ENCODE measurements at places on chromosomes 5 and 9.
A peak's percentile ranks its signal among the peaks of the same experiment; 100 is the strongest.

DNA sequence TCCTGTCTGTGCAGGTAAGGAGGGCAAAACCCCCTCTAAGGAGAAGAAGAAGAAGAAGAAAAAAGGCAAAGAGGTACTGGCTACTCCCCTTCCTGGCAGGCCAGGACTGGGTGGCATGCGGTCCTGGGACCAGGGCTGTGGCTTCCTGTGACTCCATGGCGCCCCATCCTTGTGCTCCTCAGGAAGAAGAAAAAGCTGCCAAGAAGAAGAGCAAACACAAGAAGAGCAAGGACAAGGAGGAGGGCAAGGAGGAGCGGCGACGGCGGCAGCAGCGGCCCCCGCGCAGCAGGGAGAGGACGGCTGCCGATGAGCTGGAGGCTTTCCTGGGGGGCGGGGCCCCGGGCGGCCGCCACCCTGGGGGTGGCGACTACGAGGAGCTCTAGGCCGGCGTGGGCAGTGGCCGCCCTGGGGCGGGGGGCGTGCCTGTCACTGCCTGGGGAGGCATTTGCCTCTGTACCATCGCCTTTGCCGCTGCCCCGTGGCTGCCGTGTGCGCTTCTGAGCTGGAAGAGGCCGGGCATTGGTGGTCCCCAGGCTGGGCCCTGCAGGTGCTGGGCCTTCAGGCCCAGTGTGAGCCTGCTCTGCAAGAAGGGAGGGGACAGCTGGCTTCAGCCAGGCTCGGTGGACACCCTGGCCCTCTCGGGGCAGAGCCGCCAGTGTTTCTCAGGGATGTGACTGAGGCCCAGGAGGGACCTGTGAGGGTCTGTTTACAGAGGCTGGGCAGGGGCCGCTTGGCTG, 2.0 kb upstream of the AJM1 start:
- DNase-seq, result no peak

DNA sequence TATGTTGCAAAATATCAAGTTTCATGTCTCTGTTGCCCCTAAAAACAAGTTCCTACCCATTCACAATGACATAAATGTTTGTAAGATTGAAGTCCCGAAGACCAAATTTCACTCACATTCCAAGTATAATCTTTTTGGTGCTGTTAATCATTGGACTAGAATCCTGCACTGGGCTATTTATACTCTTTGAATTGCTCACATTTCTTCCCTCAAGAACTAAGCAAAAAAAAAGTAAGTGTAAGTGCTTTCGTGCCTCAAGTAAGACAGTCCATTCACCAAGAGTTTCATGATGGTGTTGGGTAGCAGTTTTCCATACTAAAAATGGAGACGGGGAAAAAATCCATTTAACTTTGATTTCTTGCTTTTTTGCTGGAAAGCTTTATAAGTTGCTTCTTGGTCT, 242.3 kb downstream of the EBF1 start:
- no peak for DNase-seq

- no peak for DNase-seq
These were observed 163.8 kb upstream of the TRPM3 start for GRCh38 chr9:71285191-71285656.

GRCh38 chr5:73298772-73299630, 126.0 kb downstream of the TMEM174 start:
- no peak for DNase-seq

- no peak for DNase-seq
These were observed 157.2 kb upstream of the PANK3 start for GRCh38 chr5:168736281-168736831.

- no peak for DNase-seq
These were observed 396.9 kb downstream of the GADD45G start for GRCh38 chr9:90001747-90002146.

DNA sequence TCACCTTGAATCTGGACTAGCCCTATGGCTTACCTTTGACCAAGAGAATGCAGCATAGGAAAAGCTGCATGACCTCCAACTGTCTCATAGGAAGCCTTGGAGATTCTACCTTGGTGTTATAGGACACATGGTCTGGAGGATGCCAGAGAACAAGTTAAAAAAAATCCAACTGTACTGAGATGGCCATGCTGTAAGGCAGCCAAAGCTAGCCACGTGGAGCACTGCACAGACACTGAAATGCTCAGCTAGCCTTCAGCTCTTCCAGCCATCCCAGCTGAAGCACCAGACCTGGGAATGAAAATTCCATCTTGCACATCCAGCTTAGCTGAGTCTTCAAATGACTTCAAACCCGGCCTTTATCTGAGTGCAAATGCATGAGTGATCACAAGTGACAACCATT, 6.0 kb upstream of the GRAMD2B start:
- DNase-seq, result no peak

DNA sequence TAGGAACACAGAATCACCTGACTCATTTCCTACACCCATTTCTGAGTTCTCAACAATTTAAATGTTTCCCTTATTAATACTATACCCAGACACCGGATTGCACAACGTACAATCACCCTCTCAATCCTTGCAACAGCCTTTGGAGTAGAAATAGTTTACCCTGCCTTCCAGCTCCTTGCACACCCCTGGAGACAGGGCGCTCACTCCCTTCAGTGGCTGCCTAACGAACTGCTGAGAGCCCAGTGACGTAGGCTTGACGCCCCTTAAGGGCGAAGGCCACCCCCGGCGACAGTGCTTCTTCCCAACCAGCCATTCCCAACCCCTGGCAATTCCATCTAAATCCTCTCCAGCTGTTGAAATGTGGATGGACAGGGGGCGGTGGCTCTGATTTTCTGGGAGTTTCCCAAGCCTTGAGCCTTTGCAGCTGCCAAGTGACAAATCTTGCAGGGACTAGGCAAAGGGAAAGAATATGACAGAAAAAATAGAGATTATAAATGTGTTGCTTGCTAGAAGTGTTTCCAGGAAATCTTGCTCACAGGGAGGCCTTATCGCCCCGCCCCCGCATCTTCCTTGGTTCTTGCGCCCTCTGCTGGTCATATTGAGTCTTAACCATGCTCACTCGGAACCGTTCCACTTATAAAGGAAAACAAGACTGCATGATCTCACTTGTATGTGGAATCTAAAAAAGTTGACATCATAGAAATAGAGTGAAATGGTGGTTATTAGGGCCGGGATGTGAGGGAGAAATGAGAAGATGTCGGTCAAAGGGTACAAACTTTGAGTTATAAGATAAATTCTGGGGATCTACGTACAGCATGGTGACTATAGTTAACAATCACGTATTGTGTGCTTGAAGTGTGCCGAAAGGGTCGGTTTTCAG, 7.6 kb upstream of the BARX1 start:
- DNase-seq, result peak; percentile 55

DNA sequence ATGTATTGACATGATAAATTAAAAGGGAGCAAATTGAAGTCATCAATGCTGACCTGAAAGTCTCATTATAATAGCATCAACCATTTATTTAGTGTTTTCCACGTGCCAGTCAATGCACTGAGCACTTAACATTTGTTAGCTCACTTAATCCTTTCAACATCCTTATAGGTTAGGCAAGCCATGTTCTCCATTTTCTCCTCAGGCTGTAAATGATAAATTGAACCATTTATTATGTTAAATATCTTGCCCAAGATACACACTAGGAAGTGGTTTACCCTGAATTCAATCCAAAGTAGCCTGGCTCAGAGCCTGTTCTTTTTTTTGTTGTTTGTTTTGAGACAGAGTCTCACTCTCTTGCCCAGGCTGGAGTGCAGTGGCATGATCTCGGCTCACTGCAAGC, 25.0 kb upstream of the SNX2 start:
- no peak for DNase-seq

DNA sequence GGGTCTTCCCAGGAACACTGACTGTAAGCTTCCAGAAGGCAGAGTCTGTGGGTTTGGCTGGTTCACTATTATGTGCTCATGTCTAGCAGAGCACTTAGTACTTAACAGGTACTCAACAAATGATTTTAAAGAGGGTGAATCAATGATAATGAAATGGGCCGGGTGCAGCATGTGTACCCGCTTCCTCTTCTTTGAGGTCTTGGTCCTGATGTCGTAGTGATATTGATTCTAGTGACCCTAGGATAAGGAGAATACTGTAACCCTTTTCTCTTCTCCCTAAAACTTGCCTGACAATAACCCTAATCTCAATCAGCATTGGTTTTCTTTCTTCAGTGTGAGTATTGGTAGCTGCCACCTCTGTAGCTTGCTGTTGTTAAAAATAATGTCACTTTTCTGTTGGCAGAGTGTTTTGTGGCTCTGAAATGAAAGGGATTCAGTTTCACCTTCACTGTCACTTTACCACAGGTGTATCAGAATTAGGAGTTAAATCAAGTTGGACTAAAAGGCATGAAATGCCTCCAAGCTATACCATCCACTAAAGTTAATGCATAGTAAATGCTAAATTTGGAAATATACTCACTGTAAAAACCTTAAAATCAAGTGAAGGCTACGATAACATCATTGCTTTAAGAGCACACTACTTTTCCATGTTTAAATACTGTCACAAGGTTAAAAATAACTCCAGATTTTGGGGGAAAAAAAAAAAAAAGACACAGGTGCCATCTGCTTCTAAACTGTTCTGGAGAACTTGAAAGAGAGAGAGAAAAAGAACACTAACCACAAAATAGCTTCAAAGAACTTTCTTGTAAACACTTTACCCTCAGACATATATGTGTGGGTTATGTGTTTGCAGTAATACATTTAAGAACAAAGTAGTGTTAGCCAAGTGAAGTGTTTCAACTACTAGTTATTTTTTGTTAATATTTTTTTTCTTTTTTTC, 6.0 kb downstream of the CAMK4 start:
- no peak for DNase-seq

- no peak for DNase-seq
These were observed 379.9 kb upstream of the ACTBL2 start for GRCh38 chr5:57862471-57862911.

DNA sequence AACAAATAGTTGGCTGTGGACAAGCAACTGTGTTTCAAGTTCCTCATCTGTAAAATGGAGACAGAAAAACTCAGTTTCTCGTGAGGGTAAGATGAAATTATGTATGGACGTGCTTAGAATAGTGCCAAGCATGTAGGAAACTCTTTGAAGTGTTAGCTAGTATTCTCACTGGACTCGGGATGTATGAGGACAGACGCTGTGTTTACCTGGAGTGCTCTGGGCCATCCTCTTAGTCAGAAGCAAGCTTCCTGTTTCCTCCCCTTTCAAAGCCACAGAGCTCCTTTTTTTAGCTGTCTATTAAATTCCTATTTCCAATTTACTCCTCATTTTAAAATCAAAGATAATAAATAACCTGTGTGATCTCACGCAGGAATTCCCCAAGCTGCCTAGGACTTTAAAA, 23.8 kb upstream of the IQGAP2 start:
- no peak for DNase-seq

DNA sequence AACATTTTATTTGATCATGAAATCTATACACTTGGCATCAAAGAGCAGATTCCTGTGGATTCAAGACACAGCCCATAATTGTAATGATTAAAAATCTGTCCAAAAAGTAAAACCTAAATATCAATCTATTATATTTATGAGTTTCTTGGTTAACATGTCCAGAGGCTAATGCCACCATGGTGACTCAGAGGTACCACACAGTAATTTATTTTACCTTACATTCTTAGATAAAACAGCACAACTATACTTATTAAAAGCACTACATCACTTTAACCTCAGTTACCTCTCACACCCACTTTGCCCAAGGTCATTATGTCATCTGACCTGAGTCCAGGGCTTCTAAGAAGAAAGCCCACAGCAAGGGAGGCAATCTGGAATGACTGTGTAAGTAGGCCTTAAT, 519.2 kb downstream of the RASEF start:
- no peak for DNase-seq

- DNase-seq, result no peak
These were observed 679.8 kb downstream of the CETN3 start for GRCh38 chr5:89729623-89730301.

GRCh38 chr9:2214707-2215106, 199.6 kb downstream of the SMARCA2 start:
- DNase-seq, result no peak

DNA sequence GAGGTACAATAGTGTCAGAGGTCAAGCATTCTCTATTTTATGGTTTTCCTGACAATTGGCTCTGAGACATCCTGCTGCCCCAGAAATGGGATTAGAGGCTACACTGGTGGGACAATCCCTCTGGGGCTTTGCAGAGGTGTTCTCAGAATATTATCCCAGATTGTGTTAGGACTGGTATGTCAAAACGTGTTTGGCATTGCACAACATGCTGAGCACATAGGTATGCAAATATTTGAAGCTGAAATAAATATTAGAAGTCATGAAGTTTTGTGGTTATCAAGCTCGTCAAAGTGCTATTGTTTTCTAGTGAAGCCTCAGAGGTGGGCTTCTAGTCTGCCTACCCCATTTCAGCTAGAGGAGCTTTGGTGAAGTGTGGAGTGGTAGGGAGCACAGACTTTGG, 304.4 kb downstream of the MAN2A1 start:
- DNase-seq, result no peak

- DNase-seq, result no peak
These were observed 403.3 kb downstream of the PLK2 start for GRCh38 chr5:58056546-58056945.

DNA sequence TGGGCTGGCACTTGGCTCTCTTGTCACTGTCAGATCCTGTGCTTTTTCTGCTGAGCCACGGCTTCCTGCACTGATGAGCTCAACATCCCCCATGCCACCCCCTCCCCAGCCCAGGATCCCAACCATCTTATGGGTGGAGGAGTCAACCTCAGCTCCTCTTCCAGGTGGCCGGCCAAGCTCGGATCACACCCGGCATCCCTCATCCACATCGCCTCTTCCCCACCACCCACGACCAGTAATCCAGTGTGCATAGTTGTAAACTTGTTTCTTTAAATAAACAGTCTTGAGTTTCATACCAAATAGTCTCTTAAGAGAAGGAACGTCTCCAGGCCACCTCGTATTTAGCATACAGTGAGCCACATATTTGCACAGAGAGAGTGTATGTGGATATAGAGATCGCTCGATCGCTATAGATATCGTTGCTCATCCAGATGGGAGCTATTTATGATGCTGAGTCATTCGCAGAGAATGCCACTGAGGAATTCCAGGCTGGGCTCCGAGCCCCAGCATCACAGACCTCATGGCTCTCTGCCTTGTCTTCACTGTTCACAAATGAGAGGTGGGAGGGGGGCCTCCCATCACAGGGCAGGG, 61.8 kb upstream of the CPLX2 start:
- no peak for DNase-seq
